ENCODE measurements at places on chromosomes 5 and 9.

- DNase-seq = no peak
Observed at GRCh38 chr5:24162343-24162742, 482.4 kb downstream of the CDH10 start.

- DNase-seq = peak; percentile 64
Observed at GRCh38 chr9:108565651-108566378, 290.0 kb downstream of the ACTL7B start.

DNA sequence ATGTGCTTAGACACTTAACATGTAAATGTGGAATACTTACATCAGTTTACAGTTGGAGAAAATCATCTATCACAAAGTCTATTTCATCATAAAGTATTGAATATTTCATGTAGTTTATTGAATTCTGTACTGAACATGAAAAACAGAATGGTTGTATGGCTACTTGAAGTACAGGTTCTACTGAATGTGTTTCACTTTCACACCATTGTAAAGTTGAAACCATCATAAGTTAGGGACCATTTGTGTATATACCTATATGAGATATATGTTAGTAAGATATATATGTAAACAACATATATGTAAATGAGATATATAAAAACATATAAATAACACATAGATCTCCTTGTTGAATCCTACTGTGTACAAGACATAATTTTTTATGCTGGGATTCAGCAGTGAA is 63.0 kb upstream of the TAF11L2 start:
- no peak for DNase-seq

DNA sequence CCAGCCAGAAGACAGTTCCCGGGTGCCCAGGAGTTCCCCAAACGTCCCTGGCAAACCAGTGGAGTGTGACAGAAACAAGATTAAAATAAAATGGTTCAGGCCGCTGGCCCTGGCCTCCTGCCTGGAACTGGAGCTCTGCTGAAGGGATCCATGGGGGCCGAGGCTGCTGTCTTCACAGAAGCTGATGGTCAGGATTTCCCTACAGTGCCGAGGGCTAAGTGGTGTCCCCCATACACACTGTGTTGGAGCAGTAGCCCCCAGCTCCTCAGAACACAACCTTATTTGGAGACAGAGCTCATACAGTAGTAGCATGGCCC is 55.9 kb downstream of the MRPL36 start:
- no peak for DNase-seq

- DNase-seq = no peak
Observed at GRCh38 chr9:268616-269015, 54.0 kb downstream of the DOCK8 start.

GRCh38 chr5:74201334-74202081 is 439.0 kb downstream of the ENC1 start:
- DNase-seq = no peak

- DNase-seq = no peak
Observed at GRCh38 chr9:124770359-124771020, 621 bp downstream of the NR6A1 start.

GRCh38 chr5:149456597-149457392 is 77.7 kb upstream of the IL17B start:
- no peak for DNase-seq

GRCh38 chr9:129280236-129280622 is 102.2 kb upstream of the IER5L start:
- DNase-seq = no peak

DNA sequence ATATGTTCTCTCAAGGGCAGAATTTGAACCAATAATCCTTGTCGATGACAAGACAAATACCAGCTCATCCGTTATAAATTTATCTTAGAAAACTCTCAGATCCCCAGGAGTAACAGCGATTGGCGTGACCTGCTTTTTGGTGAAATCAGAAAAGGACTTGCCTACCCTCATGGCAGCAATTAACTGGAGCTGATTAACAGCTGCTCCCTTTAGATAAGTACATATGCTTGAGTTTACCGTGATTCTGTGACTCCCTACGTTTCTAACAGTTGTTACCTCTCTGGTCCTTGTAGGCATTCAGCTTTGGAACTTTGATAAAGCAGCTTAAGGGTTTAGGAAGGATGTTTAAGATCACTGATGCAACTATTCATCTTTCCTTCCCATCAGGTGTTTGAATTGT is 2.6 kb downstream of the INVS start:
- DNase-seq = no peak

DNA sequence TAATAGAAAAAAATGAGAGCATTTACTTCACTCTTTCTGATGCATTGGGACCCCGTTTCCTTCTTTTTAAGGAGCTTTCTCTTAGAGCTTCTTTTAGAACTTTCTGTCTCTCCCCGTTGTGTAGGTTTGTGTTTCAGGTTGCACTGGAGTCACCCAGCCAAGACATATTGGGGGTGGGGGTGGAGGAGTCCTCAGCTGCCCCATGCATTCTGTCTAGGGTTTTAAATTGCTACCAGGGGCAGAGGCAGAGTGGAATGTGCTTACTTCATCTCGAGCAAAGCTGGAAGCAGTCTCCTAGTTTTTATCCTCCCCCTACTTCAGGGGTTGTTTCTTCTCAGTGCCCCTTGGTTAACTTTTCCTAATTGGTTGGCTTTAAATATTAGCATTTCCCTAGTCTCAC is 9.4 kb downstream of the OR2K2 start:
- no peak for DNase-seq

- DNase-seq = no peak
Observed at GRCh38 chr9:136994180-136994887, 2.0 kb downstream of the CLIC3 start.

GRCh38 chr5:38615981-38616451 is 59.6 kb upstream of the LIFR start:
- no peak for DNase-seq

- DNase-seq = no peak
Observed at GRCh38 chr5:56251440-56251839, 18.3 kb upstream of the ANKRD55 start.

DNA sequence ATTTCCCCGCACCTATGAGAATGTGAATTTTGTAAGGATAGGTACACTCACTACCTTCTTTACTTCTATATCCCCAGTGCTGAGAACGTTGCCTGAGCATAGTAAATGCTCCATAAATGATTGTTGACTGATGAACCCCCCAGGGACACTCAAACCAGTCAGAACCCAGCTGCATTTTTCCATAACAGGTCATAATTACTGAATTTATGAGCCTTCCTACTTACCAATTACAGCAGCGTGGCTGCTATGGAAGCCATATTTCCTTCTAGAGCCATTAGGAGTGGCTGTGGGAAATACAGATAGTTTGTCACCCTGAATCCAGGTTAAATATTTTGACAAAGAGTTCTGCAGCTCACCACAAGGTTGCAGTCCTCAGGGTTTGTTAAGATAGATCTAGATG is 135.0 kb downstream of the TAF11L14 start:
- DNase-seq = no peak

GRCh38 chr5:112165399-112165798 is 253.7 kb downstream of the EPB41L4A start:
- DNase-seq = no peak

- DNase-seq = no peak
Observed at GRCh38 chr5:142922223-142922952, 152.2 kb downstream of the ARHGAP26 start.

GRCh38 chr5:128053291-128053954 is 30.1 kb upstream of the SLC12A2 start:
- DNase-seq = no peak

GRCh38 chr5:124537107-124537506 is 209.3 kb downstream of the ZNF608 start:
- DNase-seq = no peak

- no peak for DNase-seq
Observed at GRCh38 chr9:36486329-36486932, 86.3 kb upstream of the MELK start.

GRCh38 chr9:102483651-102484050 is 511.5 kb upstream of the CYLC2 start:
- no peak for DNase-seq

- DNase-seq = no peak
Observed at GRCh38 chr9:107020040-107020530, 157.1 kb downstream of the ZNF462 start.

DNA sequence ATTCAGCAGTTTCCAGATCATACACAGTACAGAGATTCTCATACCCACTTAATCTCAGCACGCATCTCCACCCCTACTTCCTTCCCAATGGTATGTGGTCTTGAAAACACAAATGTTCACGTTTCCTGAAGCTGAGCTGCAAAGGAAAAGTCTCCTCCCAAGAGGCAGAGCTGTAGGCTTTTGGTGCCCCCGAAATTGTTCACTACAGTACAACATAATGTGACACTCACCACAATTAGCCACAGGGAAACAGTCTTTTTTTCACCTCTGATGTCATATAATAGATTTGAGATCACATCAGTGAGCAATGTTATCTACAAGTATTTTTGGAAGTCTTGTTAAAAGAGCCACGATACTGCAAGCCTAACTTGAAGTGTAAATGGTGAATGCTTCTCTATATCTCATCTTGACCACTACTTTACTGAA is 40.2 kb downstream of the NFIB start:
- no peak for DNase-seq

DNA sequence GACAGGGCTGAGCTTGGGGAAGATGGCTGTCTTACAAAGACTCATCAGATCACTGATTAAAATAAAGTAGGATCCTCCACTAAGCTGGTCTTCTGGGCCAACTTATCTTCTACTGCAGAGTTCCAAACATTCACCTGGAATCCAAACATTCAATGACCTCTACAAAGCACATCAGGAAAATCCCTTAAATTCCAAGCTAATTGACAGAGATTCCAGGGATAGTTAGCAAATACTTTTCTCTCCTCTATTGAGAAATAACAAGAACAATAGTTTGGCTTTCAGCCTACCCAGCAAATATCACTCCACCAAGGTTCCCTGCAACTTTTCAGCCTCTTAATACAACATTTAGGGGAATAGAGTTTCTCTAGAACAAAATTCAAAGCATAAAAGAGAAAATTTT is 140.6 kb upstream of the LIFR start:
- peak; percentile 5 for DNase-seq

- no peak for DNase-seq
Observed at GRCh38 chr5:9861666-9862256, 231.6 kb upstream of the TAS2R1 start.

- DNase-seq = no peak
Observed at GRCh38 chr9:82122731-82123130, 134.2 kb downstream of the SPATA31D1 start.

- no peak for DNase-seq
Observed at GRCh38 chr5:78341440-78341839, 19.0 kb upstream of the SCAMP1 start.

DNA sequence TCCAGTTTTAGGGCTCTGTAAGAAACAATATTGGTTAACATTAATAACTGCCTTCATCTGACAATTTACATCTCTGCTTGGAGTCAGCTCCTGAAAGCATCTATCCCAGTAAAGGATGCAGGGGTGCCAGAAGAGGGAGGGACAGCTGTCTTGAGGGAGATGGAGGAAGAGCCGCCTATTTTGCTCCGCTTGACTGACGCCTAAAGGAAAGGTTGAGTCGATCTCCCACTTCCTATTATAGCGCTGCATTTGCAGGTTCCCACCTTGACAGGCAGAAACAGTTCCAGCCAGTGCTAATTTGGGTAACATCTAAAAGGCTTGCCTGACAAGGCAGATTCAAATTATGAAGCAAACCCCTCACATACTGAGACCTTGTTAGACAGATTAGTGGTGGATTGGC is 374.6 kb downstream of the SPATA31D1 start:
- DNase-seq = no peak

DNA sequence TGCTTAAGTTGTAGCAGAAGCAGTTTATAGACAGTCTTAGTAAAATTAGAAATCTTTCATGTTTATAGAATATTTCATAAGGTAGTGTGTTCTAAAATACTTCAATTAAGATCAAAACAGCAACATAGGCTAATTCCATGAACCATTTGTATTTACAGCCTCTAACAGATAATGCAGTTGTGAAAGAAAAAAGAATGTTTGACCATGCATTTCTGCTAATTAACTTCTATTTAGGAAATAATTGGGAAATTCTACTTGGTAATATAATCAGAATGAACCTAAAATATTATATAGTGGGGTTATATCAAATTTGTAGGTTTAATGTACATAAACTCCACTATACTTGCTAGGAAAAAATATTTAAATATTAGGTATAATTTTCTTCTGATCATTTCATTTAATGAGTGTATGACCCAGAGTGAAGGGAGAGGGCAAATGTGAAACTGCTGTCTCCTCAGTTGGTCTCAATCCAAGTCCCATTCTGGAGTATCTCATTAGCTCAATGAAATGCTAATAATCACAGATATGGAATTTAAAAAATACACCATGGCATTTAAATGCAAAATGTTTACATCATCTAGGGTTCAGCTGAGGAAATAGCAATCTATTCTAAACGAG is 34.9 kb downstream of the ALDH1A1 start:
- no peak for DNase-seq

- no peak for DNase-seq
Observed at GRCh38 chr5:126450907-126451306, 27.7 kb downstream of the GRAMD2B start.

- no peak for DNase-seq
Observed at GRCh38 chr5:75062925-75063531, 10.7 kb upstream of the GCNT4 start.

DNA sequence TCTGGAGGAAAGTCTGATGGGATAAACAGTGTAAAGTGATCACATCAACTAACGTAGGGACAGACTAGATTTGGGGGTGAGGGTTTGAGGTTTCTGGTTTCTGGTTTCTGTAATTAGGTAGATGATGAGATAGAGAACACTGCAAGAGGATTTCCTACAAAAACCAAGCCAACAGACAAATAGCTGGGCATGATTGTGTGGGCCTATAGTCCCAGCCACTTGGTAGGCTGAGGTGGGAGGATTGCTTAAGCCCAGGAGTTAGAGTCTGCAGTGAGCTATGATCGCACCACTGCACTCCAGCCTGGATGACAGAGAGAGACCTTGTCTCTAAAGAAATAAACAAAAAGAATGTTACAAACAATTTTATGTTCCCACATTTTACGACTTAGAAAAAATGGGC is 34.4 kb upstream of the RNU6ATAC start:
- DNase-seq = no peak

DNA sequence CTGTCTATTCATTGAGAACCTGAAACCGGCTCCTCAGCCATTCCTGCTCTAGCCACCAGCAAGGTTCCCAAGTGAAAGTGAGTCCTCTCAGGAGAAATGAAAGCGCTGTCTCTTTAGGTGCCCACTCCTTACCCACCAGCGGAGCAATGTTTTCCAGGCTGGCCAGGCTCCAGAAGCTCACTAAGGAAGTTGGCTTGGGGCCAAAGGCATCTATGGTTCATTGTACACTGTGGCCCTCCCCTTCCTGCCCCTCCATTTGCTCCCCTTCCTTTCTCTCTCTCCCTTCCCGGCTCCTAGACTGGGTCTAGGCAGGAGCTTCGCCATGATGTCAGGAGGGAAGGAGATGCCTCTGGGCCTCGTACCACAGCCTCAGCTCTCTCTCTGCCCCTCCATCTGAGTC is 1.1 kb upstream of the GABRP start:
- no peak for DNase-seq

Measured in iPS DF 6.9 (cell line).